Lung (tissue), 17 donors: ENCODE measurements at places on chromosomes 11 and 22. TPM values are rescaled to one million over a fixed set of nuclear protein-coding genes. Genes with fewer than 3 reads are reported as not detected.

- no peak for DNase-seq
- H3K27me3 ChIP-seq: no peaks in the 10 kb centered on the region
- no peak overlapping the region for H3K4me3 ChIP-seq
- no peaks in the 10 kb centered on the region for H3K4me1 ChIP-seq
- H3K36me3 ChIP-seq: no peaks in the 10 kb centered on the region
These were observed 121.7 kb upstream of the CRYBB3 start for GRCh38 chr22:25077964-25078363.

- no peaks in the 10 kb centered on the region for H3K27me3 ChIP-seq
- DNase-seq: no peak
- no peaks in the 10 kb centered on the region for H3K36me3 ChIP-seq
- H3K4me3 ChIP-seq: no peak overlapping the region
These were observed 52.5 kb upstream of the SYN3 start for GRCh38 chr22:33110562-33111163.

Gene GAS2
- total RNA-seq: 9.8 TPM

Gene APOL5
- not detected for total RNA-seq

Gene OR6T1
- total RNA-seq: not detected
